H4 (cell line): ENCODE measurements at places on chromosomes 7 and 10. TPM values are rescaled to one million over a fixed set of nuclear protein-coding genes. Genes with fewer than 3 reads are reported as not detected.
A peak's percentile ranks its signal among the peaks of the same experiment; 100 is the strongest.

TMEM236 gene
- 0.04 TPM in 1 of 2 replicates, not detected in the other for total RNA-seq

DNA sequence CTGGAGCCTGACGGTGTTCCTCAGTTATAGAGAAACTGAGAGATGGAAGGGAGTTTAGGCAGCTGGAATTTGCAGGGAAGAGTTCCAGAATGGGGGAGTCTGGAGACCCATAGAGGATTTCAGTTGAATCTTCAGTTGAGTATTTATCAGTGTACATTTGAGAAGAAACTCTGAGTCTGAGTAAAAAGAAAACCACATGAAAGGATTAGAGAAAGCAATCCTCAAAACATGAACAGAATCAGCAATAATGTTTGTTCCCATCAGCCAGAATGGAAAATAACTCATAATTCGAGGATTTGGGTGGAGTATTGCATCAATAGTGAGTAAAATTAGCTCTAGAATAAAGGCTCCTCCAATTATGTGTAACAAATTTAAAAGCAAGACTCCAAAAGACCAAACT is 130.0 kb upstream of the AHR start:
- no peak for DNase-seq

DNA sequence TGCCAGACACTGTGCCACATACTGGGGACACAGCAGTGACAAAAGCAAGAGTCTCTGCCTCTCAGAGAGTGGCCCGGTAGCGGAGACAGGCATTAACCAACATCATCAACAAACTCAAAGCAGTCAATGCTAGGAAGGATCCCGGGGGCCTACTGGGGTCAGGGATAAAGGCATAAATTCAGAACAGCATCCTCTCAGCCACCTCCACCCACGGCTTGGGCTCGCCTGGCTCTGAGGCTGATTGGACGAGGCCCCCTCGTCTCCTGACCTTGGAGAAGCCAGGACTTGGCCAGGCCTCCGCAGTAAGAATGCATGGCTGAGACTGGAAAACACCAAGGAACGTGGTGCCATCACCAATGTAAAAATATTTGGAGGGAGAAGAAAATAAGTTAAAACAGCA is 102.1 kb downstream of the ARHGAP22 start:
- no peak for DNase-seq

- DNase-seq = no peak
Measured at GRCh38 chr10:75238182-75239095, 2.7 kb upstream of the COMTD1 start.

DNA sequence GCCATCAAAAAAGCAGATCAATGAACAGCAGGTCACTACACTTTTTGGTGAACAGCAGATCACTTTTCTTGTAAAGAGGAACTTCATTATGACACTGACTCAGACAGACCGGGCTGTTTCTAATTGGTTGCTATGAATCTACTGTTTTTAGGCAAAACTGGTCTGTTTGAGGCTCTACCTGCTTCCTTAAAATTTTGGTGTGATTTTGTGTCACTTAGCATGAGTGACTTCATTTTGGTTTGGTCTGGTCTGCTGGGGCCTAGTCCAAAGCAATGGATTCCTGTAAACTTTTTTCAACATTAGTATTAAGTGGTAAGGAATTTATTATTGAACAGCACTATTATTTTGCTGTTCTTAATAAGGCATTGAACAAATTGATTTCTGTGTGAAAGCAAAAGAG is 41.8 kb upstream of the C10orf71 start:
- DNase-seq = no peak

DNA sequence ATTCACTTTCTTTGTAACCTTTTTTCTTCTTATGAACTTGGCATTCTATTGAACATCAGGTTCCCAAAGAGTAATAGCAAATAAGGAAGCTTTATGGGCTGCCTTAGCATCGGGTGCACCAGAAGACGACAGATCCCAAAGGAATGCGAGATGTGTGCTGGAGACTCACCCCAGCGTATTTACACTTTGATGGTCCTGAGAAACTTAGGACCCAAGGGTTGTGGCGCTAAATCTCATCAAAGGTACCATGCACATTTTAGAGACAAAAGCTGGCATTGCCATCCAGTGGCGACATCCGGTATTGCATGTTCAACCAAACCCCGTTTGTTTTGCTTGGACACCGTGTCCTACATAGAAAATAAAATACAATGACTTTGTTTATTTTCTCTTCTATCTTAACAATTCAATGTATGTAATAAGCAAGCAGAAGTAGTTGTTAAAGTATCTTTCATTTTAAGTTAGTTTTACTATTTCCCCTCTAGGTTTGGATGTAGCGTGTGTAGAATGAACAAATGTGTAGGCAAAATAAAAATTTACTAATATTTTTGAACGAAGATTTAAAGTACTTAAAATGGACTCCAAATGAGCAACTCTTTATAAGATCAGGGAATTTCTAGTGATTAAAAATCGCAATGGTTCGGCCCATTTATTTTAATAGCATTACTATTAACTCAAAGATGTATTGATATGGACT is 1154.8 kb downstream of the GATA3 start:
- peak; percentile 38 for DNase-seq

- no peak for DNase-seq
Measured at GRCh38 chr10:1473874-1474273, 263.5 kb downstream of the ADARB2 start.

- DNase-seq = no peak
Measured at GRCh38 chr7:108384716-108385483, 71.3 kb downstream of the NRCAM start.

DNA sequence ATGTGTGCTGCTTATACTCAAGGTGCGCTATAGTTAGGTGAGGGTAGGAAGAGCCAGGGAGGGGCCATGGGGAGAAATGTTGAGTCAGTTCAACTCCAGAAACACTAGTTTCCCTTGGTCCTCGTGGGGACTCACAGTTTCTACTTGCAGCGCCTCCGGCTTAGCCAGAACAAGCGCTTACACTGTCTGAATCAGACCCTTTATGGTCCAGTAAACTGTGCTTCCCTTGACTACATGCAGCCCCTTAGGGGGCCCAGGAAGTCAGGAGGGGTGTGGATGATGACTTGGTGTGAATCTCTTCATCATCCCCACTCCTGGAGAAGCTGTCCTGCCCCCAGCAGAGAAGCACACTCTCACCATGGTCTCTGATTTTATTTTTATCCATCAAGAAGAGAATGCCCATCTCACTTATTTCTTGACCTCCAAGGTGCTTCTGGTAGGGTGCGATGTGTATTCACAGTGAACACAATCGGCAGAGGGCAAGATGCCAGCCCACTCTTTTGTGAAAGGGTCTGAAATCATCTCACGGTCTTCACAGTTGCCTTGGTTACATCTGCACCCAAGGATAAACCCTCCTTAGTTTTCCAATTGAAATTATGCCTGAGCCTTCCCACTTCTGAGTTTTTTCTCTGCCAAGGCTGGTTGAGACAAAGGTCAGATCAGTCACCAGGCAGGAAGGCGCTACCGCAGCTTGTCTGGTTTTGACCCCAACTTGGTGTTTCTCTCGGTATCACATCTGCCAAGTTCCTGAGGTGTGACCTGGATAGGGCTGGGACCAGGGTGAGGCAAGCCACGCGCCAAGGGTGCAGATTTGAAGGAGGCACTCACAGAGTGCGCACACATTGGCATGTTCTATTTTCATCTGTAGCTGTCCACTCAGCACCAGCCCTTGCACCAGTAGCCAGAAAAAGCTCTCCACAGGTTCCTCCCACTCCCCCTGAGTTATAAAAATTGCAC is 62.7 kb upstream of the LRRC4 start:
- no peak for DNase-seq

ZP3 gene
- 0.97 and 1.7 TPM in 2 replicates for total RNA-seq

CRHR2 gene
- total RNA-seq = not detected in 2 replicates

GRCh38 chr7:116828281-116828680 is 34.1 kb upstream of the CAPZA2 start:
- DNase-seq = no peak

DNA sequence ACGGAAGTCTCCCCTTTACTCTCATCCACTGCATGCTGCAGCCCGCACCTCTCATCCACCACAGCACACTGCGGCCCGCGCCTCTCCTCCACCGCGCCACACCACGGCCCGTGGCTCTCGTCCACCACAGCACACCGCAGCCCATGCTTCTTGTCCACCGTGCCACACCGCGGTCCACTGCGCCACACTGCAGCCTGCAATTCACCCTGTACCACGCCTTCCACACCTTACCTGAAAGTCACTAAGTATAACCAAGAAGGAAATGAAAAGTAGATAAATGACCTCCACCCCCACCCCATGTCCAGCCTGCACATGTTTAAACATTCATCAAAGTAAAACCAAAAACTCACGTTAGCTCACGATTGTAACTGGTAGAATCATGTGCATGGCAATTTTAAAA is 176.1 kb downstream of the DIP2C start:
- DNase-seq = no peak

DNA sequence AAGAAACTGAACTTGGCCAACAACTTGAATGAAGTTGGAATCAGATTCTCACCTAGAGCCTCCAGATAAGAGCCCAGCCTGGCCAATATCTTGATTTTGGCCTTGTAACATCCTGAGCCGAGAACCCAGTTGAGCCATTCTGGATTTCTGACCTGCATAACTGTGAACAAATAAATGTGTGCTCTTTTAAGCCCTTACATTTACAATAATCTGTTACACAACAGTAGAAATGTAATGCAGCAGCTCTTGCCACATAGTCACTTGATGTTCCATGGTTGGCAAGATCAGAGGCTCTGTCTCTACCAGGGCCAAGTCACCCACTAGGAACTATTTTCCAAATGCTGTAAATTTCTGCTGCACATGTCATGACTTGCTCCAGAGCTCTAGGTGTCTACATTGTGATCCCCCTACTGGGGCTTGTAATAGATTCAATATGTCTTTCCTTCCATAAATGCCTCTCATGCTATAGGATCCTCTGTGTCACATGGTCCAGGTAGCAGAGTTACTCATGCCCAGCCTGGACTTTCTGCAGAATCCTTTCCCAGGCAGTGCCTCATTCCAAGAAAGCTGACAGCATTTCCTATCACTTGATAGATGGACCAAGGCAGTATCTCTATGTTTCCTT is 11.4 kb upstream of the RBM20 start:
- no peak for DNase-seq

GRCh38 chr7:75958802-75959543 is 35.4 kb downstream of the TMEM120A start:
- DNase-seq = no peak

- DNase-seq = no peak
Measured at GRCh38 chr7:158422887-158423560, 164.6 kb downstream of the PTPRN2 start.

GRCh38 chr7:158112571-158113320 is 474.9 kb downstream of the PTPRN2 start:
- no peak for DNase-seq

BMPER gene
- total RNA-seq = 0.08 and 0.19 TPM in 2 replicates

- DNase-seq = peak; percentile 74
Measured at GRCh38 chr10:132329565-132330485, 2.2 kb upstream of the LRRC27 start.

HTR5A gene
- not detected in 2 replicates for total RNA-seq

DNA sequence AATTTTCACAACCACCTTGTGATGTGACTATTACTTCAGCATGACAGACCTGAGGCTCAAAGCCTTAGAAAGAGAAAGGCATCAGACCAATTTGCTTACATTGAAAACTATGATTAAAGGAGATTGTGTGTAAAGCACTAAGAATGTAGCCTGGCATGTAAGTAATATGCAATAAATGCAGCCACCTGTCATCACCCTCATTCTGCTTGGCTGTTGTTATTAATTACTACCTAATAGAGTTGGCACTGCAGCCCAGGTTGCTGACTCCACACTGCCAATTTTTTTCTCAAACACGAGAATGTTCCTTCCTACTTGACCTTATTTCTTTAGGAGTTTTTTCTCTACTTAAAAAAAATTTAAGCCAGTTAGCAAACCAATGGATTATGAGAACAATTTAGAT is 61.2 kb upstream of the NPVF start:
- no peak for DNase-seq

SPDYE9 gene
- total RNA-seq = not detected in 2 replicates

- no peak for DNase-seq
Measured at GRCh38 chr7:87317691-87318245, 27.7 kb upstream of the CROT start.

ANXA11 gene
- 51.6 and 65.3 TPM in 2 replicates for total RNA-seq

DNA sequence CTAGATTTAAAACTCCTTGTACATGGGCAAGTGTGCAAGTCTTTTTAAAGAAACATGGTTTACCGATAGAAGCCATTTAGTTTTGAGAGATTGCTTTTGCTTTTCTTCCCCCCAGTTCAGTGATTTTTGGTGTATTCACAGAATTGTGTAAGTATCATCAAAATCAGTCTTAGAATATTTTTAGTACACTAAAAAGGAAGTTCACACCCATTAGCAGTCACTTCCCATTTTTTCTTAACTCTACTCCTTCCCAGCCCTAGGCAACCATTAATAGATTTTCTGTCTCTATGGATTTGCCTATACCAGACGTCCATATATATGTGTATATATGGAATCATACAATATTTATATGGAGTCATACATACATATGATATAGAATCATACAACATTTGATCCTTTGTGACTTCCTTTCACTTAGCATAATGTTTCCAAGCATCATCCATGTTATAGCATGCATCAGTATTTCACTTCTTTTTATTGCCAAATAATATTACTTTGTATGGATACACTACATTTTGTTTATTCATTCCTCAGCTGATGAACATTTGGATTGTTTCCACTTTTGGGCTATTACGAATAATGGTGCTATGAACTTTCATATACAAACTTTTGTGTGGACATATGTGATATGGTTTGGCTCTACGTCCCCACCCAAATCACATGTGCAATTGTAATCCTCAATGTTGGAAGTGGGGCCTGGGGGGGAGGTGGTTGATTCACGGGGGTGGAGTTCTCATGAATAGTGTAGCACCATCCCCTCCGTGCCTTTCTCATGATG is 16.5 kb upstream of the ARL4A start:
- no peak for DNase-seq

DNA sequence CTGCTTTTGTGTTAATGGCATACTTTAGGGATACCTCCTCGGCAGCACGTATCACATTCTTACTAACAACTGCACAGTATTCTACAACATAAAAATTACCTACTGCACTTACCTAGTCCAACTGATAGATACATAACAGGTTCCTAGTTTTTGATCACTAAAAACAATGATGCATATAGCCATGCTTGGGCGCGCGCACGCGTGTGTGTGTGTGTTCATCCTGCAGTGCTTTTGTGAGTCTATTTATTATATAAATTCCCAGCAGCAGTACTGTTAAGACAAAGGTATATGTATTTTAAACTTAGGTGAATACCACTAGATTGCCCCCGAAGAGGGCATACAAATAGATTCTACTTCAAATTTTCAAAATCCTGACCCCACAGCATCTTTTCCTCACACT is 181.4 kb downstream of the ELMO1 start:
- DNase-seq = no peak

DNA sequence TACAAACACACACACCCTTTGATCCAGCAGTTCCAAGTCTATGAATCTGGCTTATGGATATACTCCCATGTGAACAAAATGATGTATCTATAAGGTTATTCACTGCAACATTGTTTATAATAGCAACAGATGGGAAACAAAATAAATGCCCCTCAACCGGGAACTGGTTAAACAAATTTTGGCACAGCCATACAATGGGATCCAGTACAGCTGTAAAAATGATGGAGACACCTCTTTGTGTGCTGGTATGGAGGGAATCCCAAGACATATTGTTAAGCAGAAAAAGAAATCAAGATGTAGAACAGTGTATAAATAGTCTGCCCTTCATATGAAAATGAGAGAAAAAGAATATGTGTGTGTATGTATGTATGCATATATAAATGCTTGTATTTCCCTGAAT is 155.5 kb downstream of the SNX10 start:
- DNase-seq = no peak
